ENCODE measurements at places on chromosomes 3 and 15.

DNA sequence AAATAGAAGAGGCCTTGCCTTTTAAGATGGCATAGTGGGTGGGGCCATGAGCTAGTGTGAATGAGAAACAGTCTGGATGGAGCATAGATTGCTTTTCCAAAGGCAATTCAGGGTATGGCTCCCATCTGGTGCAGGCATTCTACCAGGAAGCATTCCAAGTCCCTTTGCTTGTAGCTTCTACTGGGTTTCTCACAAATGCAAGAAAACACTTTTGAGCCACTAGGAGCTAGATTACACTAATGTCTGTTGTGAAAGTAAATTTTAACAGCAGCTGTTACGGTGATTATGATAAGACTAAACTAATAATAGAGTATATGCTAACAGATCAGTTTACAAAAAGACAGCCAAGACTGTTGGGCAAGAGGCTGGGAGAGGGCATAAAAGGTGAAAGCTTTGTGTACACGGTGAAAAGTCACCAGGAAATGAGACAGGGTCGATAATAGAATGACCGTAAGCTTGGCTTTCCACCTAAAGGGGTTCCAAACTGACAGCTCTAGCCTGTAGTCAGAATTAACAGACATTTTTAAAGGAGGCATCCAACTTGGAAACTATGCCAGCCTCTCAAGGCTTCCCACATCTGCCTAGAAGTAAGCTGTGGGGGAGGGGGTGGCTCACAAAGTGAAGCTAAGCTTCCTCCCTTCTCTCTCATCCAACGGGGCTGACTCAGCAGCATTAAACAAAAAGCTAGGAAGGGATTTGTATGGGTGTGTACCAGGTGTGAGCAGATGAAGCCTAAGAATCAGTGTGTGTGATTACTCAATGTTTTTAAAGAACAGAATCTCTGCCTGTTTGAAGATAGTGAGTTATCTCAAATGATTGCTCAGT lies 61.1 kb upstream of the GPD1L start:
- no peak for DNase-seq

- DNase-seq: no peak
These were observed 93.8 kb downstream of the CMSS1 start for GRCh38 chr3:99911433-99911832.

- DNase-seq: no peak
These were observed 234.6 kb downstream of the RBMS3 start for GRCh38 chr3:29515451-29515850.

DNA sequence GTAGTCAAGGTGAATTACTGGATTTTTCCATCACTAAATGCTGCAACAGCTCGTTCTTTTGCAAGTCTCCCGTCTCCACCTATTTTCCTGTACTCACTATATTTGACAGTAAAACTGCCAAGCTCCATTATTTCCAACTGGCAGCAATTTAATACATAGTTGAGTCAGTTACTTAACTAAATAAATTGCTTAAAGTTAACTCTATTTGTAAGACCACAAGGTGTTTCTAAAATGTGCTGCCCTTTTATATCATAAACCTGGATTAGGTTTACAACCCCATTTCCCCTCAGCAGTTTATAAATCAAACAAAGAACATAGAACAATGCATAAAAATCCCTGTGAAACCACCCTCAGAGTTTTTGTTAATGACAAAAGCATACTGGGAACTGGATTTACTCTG lies 211.4 kb upstream of the DPH6 start:
- no peak for DNase-seq

DNA sequence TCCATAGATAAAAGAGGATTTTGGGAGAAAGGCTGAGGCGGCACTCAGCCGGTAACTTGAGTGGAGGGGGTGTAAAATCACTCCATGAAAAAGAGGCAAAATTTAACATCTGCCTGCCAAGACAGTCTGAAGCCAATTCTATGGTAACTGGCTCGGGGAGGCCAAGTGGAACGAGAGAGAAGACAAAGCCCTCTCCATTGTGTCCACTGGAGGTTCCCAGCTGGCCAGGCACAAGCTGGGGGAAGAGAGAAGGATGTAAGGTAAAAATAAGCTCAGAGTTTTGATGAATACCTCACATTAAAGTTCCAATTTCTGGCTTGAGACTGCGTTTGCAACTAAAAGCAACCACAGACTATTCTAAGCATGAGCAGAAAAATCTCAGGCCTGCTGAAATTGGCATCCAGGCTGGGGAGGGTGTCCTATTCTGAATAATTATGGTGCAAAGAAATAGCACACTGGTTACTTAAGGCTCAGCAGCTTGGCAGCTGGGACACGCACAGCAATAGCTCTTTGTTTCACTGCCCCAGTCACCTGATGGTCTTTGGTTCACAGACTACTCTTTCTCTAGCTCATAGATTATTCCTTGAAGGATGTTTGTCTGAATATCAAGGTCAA lies 48.8 kb downstream of the CHRD start:
- DNase-seq: no peak

- no peak for DNase-seq
These were observed 2.6 kb downstream of the ILDR1 start for GRCh38 chr3:122019493-122019892.

DNA sequence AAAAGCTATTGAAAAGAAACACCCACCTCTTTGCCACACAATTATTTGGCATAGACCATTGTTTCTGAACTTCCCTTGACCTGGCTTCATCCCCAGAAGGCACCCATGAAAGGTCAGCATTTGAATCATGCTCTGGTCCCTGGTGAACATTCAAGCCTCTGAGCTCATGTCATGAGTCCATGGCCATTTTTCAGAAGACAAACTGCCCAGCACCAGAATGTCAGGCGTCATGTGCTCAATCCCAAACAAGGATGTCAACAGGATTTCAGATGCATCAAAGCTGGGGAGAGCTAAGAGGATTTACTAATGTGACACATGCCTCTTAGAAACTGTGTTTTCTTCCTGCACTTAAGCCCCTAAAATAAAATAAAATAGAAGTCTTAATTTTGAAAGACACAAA lies 41.3 kb downstream of the TMED3 start:
- DNase-seq: no peak

DNA sequence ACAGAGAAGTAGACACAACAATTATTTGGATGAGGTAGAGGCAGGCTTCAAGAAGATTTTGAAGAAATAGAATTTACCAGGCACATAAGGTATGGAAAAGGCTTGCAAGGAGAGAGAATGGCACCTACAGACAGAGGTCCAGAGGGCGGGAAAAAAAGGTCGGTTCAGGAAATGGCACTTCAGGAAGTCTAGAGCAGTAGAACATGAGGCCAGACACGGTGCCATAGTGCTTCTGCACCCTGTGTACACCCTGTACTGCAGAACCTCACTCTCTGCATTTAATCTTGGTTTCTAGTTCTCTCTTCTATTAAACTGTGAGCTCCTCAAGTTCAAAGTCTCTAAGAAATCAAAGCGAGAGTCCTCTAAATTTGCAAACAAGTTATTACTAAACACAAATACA lies 113.4 kb upstream of the C2CD4B start:
- no peak for DNase-seq

DNA sequence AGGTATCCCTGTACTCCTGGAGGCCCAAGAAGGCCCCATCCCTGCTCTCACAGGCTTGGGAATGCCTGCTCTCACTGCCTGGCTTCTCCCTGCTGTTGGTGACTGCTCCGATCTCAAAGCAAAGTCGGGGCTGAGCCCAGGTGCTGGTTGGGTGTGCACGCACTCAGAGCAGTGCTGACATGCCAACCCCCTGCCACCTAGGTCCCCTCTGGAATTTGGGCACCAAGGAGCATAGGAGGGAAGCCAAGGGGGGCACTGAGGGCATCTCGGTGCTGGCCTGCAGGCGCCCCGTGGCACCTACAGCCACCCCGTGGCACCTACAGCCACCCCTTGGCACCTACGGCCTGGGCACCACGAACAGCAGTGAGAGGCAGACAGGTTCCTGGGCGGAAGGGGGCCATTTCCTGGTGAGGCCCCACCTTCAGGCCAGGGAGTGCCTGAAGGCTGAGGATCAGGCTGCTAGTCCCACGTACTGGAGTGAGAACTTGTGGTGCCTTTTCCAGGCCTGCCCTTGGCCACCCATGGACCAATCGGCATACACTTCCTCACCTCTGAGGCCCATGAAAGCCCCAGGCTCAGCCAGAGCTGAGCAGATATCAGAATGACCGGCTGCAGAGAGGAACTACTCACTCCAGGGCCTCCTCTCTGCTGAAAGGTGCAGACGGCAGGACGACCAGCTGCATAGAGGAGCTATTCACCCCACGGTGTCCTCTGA lies 15.6 kb upstream of the HTR3E start:
- no peak for DNase-seq

DNA sequence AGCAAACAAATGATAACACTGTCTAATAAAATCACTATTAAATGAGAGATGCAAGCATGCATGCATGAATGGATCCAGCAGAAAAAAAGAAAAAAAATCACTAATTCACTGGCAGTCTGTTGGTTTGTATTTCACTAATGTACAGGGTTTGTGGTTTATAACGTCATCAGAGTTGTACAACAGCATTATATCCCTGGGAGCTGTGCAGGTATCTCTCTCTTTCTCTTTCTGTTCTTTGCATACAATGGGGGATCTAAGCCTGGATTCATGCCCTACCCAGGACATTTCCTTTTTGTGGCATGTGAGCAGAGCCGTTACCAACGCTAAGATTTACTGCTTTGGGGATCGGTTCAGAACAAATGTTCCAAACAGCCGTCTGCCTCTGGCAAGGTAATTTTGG lies 229.5 kb downstream of the SOX2 start:
- no peak for DNase-seq

DNA sequence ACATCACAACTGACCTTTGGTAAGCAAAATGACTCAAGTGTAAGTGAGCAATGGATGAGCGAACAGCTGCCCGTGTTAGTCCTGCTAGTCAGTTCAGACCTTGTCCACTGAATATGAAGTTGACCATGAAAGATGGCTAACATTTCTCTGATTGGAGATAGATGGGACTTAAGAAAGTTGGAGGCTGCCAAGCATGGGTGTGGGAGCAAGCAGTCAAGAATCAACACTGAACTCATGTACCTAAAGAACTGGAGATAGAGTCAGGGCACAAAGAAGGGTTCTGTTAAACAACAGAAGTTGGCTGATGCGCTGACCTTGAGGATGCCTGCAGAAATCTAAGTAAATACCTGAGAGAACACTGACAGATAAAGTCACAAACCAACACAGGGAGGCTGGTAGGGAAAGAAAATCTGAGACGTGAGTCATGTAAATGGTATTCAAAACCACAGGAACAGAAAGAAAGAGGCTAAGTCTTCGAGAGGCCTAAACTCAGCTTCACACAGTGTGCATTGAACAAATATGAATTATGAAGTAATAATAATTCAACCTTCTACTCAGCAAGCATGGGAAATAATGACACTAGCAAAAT lies 30.7 kb upstream of the ANPEP start:
- DNase-seq: no peak

DNA sequence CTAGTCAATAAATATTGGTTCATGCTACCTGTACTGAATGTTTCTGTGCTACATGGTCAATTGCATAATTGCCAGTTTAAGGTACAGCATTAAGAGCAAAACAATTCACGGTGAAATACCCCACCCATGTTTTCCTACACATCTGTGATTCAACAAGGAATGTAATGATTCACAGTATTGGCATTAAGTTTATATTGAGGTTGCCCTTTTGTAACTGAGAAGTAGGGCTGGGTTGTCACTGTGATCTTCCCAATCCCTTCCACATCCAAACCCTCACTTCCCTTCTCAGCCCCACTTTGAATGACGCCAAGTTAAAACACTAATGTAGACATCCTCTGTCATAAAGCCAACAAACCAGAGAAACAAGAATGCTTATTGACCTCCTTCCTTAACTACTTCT lies 112.0 kb upstream of the TJP1 start:
- DNase-seq: no peak

GRCh38 chr3:63927422-63928280 lies 15.5 kb upstream of the SCAANT1 start:
- no peak for DNase-seq

- DNase-seq: no peak
These were observed 187.9 kb upstream of the LYSMD4 start for GRCh38 chr15:99921101-99921500.

DNA sequence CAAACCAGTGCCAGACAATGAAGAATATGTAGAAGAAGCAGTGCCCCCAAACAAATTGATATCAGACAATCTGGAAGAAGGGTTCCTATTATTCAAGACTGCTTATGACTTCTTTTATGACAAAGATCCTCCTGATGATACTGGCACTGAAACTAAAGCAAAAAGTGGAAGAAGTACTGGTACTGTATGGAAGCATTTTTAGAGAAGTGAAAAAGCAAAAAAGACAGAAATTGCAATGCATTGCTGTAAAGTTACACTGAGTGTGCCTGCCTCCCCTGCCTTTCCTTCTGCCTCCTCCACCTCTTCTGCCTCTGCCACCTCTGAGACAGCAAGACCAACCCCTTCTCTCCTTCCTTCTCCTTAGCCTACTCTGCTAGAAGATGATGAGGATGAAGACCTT lies 167.6 kb downstream of the PLCL2 start:
- DNase-seq: no peak

GRCh38 chr15:82585072-82585471 lies 44.8 kb upstream of the RPS17 start:
- no peak for DNase-seq

- DNase-seq: no peak
These were observed 10.2 kb upstream of the CP start for GRCh38 chr3:149231871-149232270.

DNA sequence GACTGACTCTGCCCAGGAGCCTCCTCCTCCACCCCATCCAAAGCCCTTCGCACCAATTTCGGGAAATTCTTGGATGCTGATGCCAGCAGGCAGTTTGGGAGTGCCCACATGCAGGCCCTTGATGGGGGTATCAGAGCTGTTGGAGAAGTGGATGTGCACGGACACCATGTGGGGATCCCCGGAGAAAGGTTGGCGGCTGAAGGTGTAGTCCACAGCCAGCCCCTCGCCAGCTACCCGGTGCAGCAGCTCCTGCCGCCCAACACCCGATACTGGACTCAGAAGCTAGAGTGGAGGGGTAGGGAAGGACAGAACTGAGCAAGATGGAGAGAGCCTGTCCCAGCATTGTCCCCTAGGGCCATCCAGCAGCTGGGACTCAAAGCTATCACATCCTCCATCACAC lies 15.5 kb upstream of the CPEB1 start:
- DNase-seq: no peak

- no peak for DNase-seq
These were observed 193.7 kb downstream of the TCF12 start for GRCh38 chr15:57112178-57112577.

DNA sequence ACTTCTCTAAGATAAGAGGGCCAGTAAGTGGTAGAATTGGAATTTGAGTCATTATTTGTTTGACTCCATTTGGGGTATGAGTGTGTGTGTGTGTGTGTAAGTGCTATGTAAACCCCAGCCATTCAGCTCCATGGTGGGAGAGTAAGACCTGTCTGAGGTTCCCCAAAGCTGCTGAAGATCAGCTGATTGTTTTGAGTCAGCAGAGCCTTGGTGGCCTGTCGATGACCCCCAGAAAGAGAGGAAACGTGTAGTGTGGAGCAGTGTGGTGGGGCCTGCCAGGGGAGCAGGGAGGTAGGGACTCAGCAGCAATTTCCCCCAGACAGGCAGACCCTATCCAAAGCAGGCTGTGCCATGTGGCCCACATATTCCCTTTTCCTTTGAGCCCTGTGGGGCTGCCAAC lies 5.3 kb downstream of the DVL3 start:
- DNase-seq: no peak

- DNase-seq: no peak
These were observed 119.6 kb downstream of the XXYLT1 start for GRCh38 chr3:195151402-195151801.

Data from stimulated activated CD4-positive, alpha-beta T cell treated with anti-CD3 and anti-CD28 coated beads, TNF-alpha, amount 100 ng/mL, for 24 hours (primary cell).